ENCODE measurements at places on chromosomes 2 and 18. TPM values are rescaled to one million over a fixed set of nuclear protein-coding genes. Genes with fewer than 3 reads are reported as not detected.

The AKAIN1 gene
- not detected for total RNA-seq

The KCNS3 gene
- 1.2 TPM for total RNA-seq

The SIGLEC15 gene
- total RNA-seq, result 0.44 TPM

The CSRNP3 gene
- not detected for total RNA-seq

The SLC16A14 gene
- total RNA-seq, result 1.4 TPM

The D2HGDH gene
- 9.8 TPM for total RNA-seq

The GAL3ST2 gene
- not detected for total RNA-seq

The ARHGEF4 gene
- total RNA-seq, result 7.7 TPM

The SERPINB12 gene
- not detected for total RNA-seq

The PLCD4 gene
- 0.31 TPM for total RNA-seq

The OTOS gene
- total RNA-seq, result not detected

The GKN2 gene
- total RNA-seq, result 3.7 TPM

The IL36G gene
- not detected for total RNA-seq

The VSNL1 gene
- not detected for total RNA-seq

The COL4A4 gene
- 1.9 TPM for total RNA-seq

The VIT gene
- total RNA-seq, result not detected

The STPG4 gene
- not detected for total RNA-seq

The RNU2-63P gene
- not detected for total RNA-seq

The ANKRD30BL gene
- total RNA-seq, result not detected

The FLACC1 gene
- not detected for total RNA-seq

The GALNT1 gene
- total RNA-seq, result 50.7 TPM

The RDH14 gene
- 45.2 TPM for total RNA-seq

The TXNDC2 gene
- total RNA-seq, result 0.38 TPM

The DSC2 gene
- 1.5 TPM for total RNA-seq

The ELOA2 gene
- not detected for total RNA-seq

The SP100 gene
- 28.5 TPM for total RNA-seq

The CFC1 gene
- total RNA-seq, result not detected

The HS6ST1 gene
- 14.0 TPM for total RNA-seq

The FHOD3 gene
- 2.5 TPM for total RNA-seq

The ALK gene
- not detected for total RNA-seq

The SLC23A3 gene
- total RNA-seq, result 0.62 TPM

The EMILIN1 gene
- total RNA-seq, result not detected

The SPOPL gene
- 10.4 TPM for total RNA-seq

The CD8B2 gene
- not detected for total RNA-seq

The PFN4 gene
- total RNA-seq, result 1.1 TPM

The DSC3 gene
- total RNA-seq, result 1.8 TPM

The ALKAL2 gene
- not detected for total RNA-seq

The MAPK4 gene
- total RNA-seq, result 0.07 TPM

The C2orf76 gene
- 11.7 TPM for total RNA-seq

The IWS1 gene
- total RNA-seq, result 44.1 TPM

Measured in A549 treated with DMSO at 1 μM for 4 hours (cell line).